ENCODE measurements at places on chromosomes 4 and X. TPM values are rescaled to one million over a fixed set of nuclear protein-coding genes. Genes with fewer than 3 reads are reported as not detected.

Gene APBB2
- 10.0 TPM for polyA plus RNA-seq

GRCh38 chrX:68843992-68844391 lies 15.2 kb downstream of the EFNB1 start:
- H3K27ac ChIP-seq: no peak overlapping the region
- DNase-seq: no peak
- no peaks in the 10 kb centered on the region for H3K4me1 ChIP-seq
- H3K4me3 ChIP-seq: no peak overlapping the region
- no peaks in the 10 kb centered on the region for H3K27me3 ChIP-seq

- no peaks in the 10 kb centered on the region for H3K4me1 ChIP-seq
- H3K36me3 ChIP-seq: no peaks in the 10 kb centered on the region
- no peak overlapping the region for H3K4me3 ChIP-seq
- H3K27ac ChIP-seq: no peak overlapping the region
- DNase-seq: no peak
- no peaks in the 10 kb centered on the region for H3K27me3 ChIP-seq
Measured at GRCh38 chr4:138775489-138775888, 240.1 kb upstream of the NOCT start.

Gene FGFR3
- 13.2 TPM for polyA plus RNA-seq

Gene MAP9
- polyA plus RNA-seq: 2.8 TPM

DNA sequence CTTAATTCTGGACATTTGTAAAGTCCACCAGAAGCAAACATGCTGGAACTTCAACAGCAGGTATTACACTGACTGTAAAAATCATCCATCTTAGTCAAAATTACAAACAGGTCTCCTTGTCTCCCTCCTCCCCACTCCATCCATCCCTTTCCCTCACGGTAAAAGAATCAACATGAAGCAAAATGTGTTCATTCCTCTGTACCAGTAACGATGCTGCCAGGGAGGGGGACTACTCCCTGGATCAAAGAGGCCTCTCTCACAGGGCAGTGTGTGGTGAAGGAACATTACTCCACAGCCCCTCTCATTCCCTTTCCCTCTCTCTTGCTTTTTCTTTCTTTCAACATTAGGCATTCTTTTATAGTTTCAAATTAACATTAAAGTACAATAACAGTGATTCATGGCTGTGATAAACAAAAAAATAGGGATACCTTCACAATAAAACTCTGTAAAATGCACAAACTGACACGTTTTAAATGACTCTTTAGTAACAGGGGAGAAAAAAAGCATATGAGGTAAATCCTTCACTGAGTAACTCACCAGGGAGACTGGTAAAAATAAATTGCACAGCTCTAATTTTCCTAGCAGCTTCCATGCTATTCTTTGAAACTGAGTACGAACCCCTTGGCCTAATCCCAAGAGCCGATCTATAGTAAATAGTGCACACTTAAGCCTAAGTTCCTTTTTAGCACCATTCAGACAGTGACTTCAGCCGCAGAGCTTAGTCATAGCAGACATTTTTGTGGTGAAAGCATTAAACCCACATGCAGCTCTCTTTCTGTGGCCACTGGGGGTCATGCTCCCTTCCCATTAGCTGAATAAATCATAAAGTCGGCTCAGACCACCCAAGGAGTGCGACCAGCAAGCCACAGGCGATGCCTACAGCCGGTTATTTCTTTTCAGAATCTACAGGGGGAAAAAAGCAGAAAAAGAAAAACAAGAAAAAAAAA lies 215.6 kb upstream of the GYPA start:
- no peak overlapping the region for H3K4me3 ChIP-seq
- H3K27ac ChIP-seq: no peak overlapping the region
- no peaks in the 10 kb centered on the region for H3K36me3 ChIP-seq
- H3K4me1 ChIP-seq: no peaks in the 10 kb centered on the region

Gene SHROOM4
- 0.59 TPM for polyA plus RNA-seq

GRCh38 chrX:118530219-118530911 lies 34.8 kb downstream of the DOCK11 start:
- no peak overlapping the region for H3K27ac ChIP-seq
- no peaks in the 10 kb centered on the region for H3K36me3 ChIP-seq
- H3K27me3 ChIP-seq: no peaks in the 10 kb centered on the region
- H3K4me1 ChIP-seq: no peaks in the 10 kb centered on the region
- DNase-seq: no peak
- no peak overlapping the region for H3K4me3 ChIP-seq

Gene PRRG3
- polyA plus RNA-seq: 0.87 TPM

- no peak overlapping the region for H3K4me3 ChIP-seq
- no peak overlapping the region for H3K27ac ChIP-seq
- DNase-seq: no peak
- H3K4me1 ChIP-seq: no peaks in the 10 kb centered on the region
- H3K27me3 ChIP-seq: no peaks in the 10 kb centered on the region
- H3K36me3 ChIP-seq: no peaks in the 10 kb centered on the region
Measured at GRCh38 chrX:18172970-18173369, 47.7 kb downstream of the BEND2 start.

- no peaks in the 10 kb centered on the region for H3K36me3 ChIP-seq
- H3K4me1 ChIP-seq: no peaks in the 10 kb centered on the region
- H3K4me3 ChIP-seq: no peak overlapping the region
- H3K27me3 ChIP-seq: no peaks in the 10 kb centered on the region
- DNase-seq: no peak
Measured at GRCh38 chrX:101057093-101057714, 5.3 kb upstream of the TRMT2B start.

Gene TLR2
- 13.6 TPM for polyA plus RNA-seq

DNA sequence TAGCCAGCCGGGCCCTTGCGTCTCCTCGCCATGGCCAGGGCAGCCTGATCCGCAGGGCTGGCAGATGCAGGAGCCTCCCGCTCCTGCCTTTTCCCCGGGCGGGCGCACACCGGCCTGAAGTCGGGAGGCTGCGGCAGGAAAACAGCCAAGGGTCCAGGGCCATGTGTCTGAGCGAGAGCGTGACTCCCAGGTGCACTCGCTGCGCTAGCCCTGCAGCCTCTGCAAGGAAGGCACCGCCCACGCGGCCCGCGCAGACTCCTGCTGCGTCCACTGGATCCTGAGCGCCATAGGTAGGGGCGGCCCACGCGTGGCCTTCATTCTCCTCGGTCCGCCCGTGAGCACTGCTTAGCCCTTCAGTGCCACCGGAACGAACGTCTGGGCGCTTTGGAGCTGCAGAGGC lies 379.9 kb downstream of the TRAM1L1 start:
- no peak overlapping the region for H3K4me3 ChIP-seq
- no peaks in the 10 kb centered on the region for H3K36me3 ChIP-seq
- DNase-seq: no peak
- H3K4me1 ChIP-seq: no peaks in the 10 kb centered on the region

Gene DCAF12L1
- 0.62 TPM for polyA plus RNA-seq

DNA sequence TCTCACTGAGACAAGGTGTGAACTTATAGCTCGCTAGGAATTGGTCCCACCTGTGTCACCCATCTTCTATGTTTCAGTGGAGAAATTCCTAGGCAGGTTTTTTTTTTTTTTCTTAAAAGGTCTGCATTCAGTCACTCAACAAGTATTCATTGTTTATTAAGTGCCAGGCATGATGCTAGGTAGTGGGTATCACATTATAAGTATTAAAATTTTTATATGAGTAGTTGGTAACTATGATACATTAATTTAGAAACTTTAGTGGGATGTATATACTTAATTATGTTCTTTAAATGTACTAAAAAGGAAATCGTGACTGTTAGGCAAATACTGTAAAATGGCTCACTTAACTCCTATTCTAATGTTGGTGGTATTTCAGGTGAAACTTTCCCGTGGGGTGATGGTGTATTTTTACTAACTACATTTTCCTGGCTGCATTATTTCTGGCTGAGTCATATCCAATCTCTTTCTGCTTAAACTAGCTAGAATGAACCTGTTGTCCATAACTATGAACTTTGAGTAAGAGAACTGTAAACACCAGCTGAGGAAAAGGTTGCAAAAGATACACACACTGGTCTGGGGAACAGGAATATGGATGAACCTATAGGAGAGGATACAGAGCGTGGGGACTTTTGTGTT lies 49.3 kb upstream of the MED14 start:
- H3K36me3 ChIP-seq: no peaks in the 10 kb centered on the region
- no peak overlapping the region for H3K27ac ChIP-seq
- no peak overlapping the region for H3K4me3 ChIP-seq
- H3K27me3 ChIP-seq: no peaks in the 10 kb centered on the region
- H3K4me1 ChIP-seq: no peaks in the 10 kb centered on the region

Gene UGT2B7
- 3.4 TPM for polyA plus RNA-seq

- no peaks in the 10 kb centered on the region for H3K4me1 ChIP-seq
- no peak overlapping the region for H3K4me3 ChIP-seq
- H3K36me3 ChIP-seq: no peaks in the 10 kb centered on the region
Measured at GRCh38 chrX:140723121-140723715, 13.7 kb downstream of the LINC00632 start.

DNA sequence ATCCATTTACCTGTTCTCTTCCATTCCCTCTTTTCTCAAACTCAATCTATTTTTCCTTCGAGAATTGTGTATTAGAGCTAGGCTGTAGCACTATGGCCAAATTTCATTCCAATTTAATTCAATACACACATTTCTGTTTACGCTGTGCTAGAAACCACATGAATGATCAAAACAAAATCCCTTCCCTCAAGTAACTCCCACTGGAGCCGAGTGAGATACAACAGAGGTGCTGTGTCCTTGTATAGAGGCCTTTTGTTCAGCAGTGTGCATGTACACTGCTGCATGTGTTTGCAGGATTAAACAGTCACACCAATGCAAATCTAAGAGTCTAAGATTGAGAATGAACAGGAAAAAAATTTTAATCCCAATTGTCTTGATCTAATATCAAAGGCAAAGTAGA lies 734.2 kb downstream of the RAPGEF2 start:
- no peak overlapping the region for H3K4me3 ChIP-seq
- no peak for DNase-seq
- no peaks in the 10 kb centered on the region for H3K27me3 ChIP-seq
- H3K36me3 ChIP-seq: no peaks in the 10 kb centered on the region
- no peaks in the 10 kb centered on the region for H3K4me1 ChIP-seq

GRCh38 chr4:163548481-163549243 lies 54.2 kb downstream of the TMA16 start:
- DNase-seq: no peak
- no peaks in the 10 kb centered on the region for H3K27me3 ChIP-seq
- no peak overlapping the region for H3K4me3 ChIP-seq
- peaks cover 6% of the 10 kb centered on the region for H3K4me1 ChIP-seq

Gene P2RY8
- 12.9 TPM for polyA plus RNA-seq

DNA sequence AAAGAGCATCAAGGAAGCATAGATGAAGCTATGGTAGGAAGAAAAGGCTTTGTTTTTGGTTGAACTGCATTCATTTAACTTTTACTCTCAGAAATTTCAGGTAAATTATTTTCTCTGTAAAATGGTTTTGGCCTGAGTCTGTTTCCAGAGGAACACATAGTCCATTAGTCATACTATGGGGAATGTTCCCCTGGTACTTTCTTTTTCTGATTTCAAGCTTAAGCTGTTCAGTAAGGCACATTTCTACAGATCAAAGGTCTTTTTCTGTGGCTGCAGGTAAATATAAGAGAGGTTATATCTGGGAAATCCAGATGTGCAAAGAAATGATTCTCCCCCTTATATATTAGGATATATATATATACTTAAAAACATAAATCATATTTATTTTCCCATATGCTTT lies 1744.4 kb upstream of the ADGRL3 start:
- no peaks in the 10 kb centered on the region for H3K36me3 ChIP-seq
- H3K4me1 ChIP-seq: no peaks in the 10 kb centered on the region
- no peak overlapping the region for H3K27ac ChIP-seq
- no peak overlapping the region for H3K4me3 ChIP-seq

GRCh38 chr4:187088070-187088799 lies 364.6 kb upstream of the FAT1 start:
- H3K27ac ChIP-seq: no peak overlapping the region
- no peaks in the 10 kb centered on the region for H3K27me3 ChIP-seq
- no peak for DNase-seq
- no peak overlapping the region for H3K4me3 ChIP-seq

Gene CENPE
- 2.5 TPM for polyA plus RNA-seq

Gene TMEM31
- 0.37 TPM for polyA plus RNA-seq

DNA sequence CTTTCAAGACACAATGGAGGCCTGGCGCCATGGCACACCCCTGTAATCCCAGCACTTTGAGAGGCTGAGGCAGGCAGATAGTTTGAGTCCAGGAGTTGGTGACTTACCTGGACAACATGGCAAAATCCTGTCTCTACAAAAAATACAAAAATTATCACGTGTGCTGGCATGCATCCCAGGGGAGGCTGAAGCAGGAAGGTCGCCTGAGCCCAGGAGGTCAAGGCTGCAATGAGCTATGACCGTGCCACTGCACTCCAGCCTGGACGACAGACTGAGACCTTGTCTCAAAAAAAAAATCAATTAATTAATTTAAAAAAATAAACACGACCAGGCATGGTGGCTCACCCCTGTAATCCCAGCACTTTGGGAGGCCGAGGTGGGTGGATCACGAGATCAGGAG lies 2.0 kb upstream of the CTPS2 start:
- no peak overlapping the region for H3K4me3 ChIP-seq
- H3K27ac ChIP-seq: no peak overlapping the region
- no peak for DNase-seq
- no peaks in the 10 kb centered on the region for H3K36me3 ChIP-seq

- H3K4me3 ChIP-seq: no peak overlapping the region
Measured at GRCh38 chrX:16666541-16666940, 16.6 kb downstream of the S100G start.

Gene QRFPR
- 0.09 TPM for polyA plus RNA-seq

- no peaks in the 10 kb centered on the region for H3K27me3 ChIP-seq
- no peak overlapping the region for H3K27ac ChIP-seq
- no peak for DNase-seq
- H3K4me1 ChIP-seq: no peaks in the 10 kb centered on the region
- no peak overlapping the region for H3K4me3 ChIP-seq
Measured at GRCh38 chr4:35559559-35560365, 684.6 kb downstream of the ARAP2 start.

GRCh38 chr4:174707051-174707676 lies 121.9 kb downstream of the GLRA3 start:
- H3K27me3 ChIP-seq: no peaks in the 10 kb centered on the region
- H3K4me1 ChIP-seq: no peaks in the 10 kb centered on the region
- no peaks in the 10 kb centered on the region for H3K36me3 ChIP-seq
- DNase-seq: no peak
- no peak overlapping the region for H3K4me3 ChIP-seq
- no peak overlapping the region for H3K27ac ChIP-seq

- H3K27ac ChIP-seq: no peak overlapping the region
- peak overlapping the region; percentile 40 for H3K4me3 ChIP-seq
- H3K27me3 ChIP-seq: peaks cover 41% of the 10 kb centered on the region
- H3K4me1 ChIP-seq: peaks cover 32% of the 10 kb centered on the region
Measured at GRCh38 chr4:54657185-54657550, 589 bp upstream of the KIT start.

Gene TAF7L
- polyA plus RNA-seq: 0.59 TPM

Gene BRCC3
- 13.5 TPM for polyA plus RNA-seq

DNA sequence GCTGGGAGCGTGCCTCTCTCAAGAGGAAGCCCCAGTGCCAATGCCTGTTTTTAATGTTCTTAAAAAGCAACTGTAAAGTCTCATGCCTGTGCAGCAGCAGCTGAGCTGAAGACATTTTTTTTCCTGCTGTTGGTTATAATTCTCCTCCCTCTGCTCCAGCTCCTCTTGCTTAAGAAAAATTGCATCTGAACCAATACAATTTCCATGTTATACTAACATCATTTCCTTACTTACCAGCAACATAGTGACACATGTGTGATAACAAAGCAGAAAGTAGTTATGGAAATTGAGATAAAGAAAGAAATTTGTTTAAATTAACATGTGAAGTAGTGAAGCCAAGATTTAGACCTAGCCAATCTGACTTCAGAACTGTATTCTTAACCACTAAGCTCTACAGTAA lies 101.4 kb downstream of the TBC1D19 start:
- H3K36me3 ChIP-seq: peaks cover 5% of the 10 kb centered on the region
- H3K27me3 ChIP-seq: no peaks in the 10 kb centered on the region
- H3K4me3 ChIP-seq: no peak overlapping the region
- no peaks in the 10 kb centered on the region for H3K4me1 ChIP-seq
- DNase-seq: no peak
- H3K27ac ChIP-seq: no peak overlapping the region

Gene PPP1R2C
- not detected for polyA plus RNA-seq

All from thymus (tissue), 14 donors.